ENCODE measurements at places on chromosomes 7 and 10. TPM values are rescaled to one million over a fixed set of nuclear protein-coding genes. Genes with fewer than 3 reads are reported as not detected.

- no peaks in the 10 kb centered on the region for H3K27me3 ChIP-seq
- H3K36me3 ChIP-seq: no peaks in the 10 kb centered on the region
- no peak for DNase-seq
- no peak overlapping the region for H3K4me3 ChIP-seq
- H3K4me1 ChIP-seq: no peaks in the 10 kb centered on the region
These were observed 96.4 kb downstream of the CREM start for GRCh38 chr10:35223016-35223415.

GRCh38 chr7:129210256-129210988 is 14.4 kb upstream of the AHCYL2 start:
- no peaks in the 10 kb centered on the region for H3K27me3 ChIP-seq
- H3K4me1 ChIP-seq: 0 out of 2 replicates have a peak, but pooled peaks cover 5% of the 10 kb centered on the region
- DNase-seq: peak; percentile 91
- H3K4me3 ChIP-seq: no peak overlapping the region

GRCh38 chr10:132121511-132121830 is 55.7 kb downstream of the JAKMIP3 start:
- peaks cover 5% of the 10 kb centered on the region for H3K4me1 ChIP-seq
- no peaks in the 10 kb centered on the region for H3K27me3 ChIP-seq
- H3K4me3 ChIP-seq: no peak overlapping the region
- no peak for DNase-seq

DNA sequence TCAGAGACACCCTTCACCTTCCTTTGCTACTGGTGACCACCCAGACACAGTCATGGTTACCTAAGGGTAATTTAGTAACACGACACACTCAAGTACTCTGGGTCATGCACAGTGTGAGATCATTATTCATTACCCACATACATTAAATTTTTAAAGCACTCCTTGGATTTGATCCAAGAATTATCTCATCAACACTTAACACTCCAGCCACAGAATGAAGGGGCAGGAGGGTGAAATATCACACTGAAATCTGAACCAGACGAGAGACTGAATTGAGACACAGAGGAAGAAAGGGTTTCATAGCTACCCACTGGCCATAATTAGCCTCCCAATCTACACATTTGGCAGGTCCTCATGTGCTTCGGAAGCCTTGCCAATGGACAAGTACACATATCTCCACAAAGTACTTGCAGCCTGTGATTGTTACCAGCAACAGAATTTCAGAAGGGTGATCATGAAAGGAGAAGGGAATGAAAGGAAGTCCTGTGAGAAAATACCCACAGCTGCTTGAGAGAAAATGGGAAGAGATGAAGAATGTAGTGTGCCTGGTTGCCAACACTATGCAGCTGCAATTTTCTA is 189.3 kb downstream of the POLR1F start:
- no peak overlapping the region for H3K27ac ChIP-seq
- H3K4me1 ChIP-seq: no peaks in the 10 kb centered on the region
- H3K36me3 ChIP-seq: no peaks in the 10 kb centered on the region
- no peak overlapping the region for H3K4me3 ChIP-seq
- no peaks in the 10 kb centered on the region for H3K27me3 ChIP-seq

GRCh38 chr7:2523461-2523936 is 3.9 kb downstream of the LFNG start:
- H3K36me3 ChIP-seq: peaks cover 5% of the 10 kb centered on the region
- peaks cover 12% of the 10 kb centered on the region for H3K27me3 ChIP-seq
- H3K4me1 ChIP-seq: peaks cover 41% of the 10 kb centered on the region
- peak; percentile 60 for DNase-seq
- peak overlapping the region; percentile 56 for H3K4me3 ChIP-seq
- peak overlapping the region; percentile 84 for H3K27ac ChIP-seq

GRCh38 chr10:76649723-76650127 is 987.9 kb downstream of the KCNMA1 start:
- H3K27me3 ChIP-seq: no peaks in the 10 kb centered on the region
- DNase-seq: no peak
- no peak overlapping the region for H3K27ac ChIP-seq
- peaks cover 14% of the 10 kb centered on the region for H3K4me1 ChIP-seq
- H3K4me3 ChIP-seq: no peak overlapping the region

GRCh38 chr10:132946311-132946710 is 3.9 kb upstream of the CFAP46 start:
- H3K36me3 ChIP-seq: no peaks in the 10 kb centered on the region
- peaks cover 3% of the 10 kb centered on the region for H3K27me3 ChIP-seq
- no peak overlapping the region for H3K4me3 ChIP-seq
- no peak for DNase-seq
- no peak overlapping the region for H3K27ac ChIP-seq

GRCh38 chr10:122290833-122291532 is 19.9 kb downstream of the BTBD16 start:
- H3K4me3 ChIP-seq: no peak overlapping the region
- no peaks in the 10 kb centered on the region for H3K27me3 ChIP-seq
- no peak for DNase-seq
- H3K27ac ChIP-seq: no peak overlapping the region
- H3K36me3 ChIP-seq: no peaks in the 10 kb centered on the region

DNA sequence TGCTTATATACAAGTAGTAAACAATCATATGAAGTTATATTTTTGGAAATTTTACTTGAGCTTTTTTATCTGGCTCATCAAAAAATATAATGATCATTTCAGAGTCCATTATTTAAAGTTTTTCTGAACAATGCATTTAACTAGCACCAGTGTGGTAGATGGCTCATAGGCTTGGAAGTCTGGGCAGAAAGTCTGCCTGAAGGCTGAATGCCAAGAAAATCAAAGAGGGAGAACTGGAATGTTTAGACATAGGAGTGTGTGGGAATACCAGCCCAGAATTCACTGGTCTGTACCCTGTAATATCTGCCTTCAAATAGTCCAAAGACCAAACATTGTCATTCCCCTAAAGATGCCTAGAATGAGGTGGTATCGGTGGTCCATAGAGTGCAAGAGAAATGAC is 40.3 kb upstream of the ANK3 start:
- H3K36me3 ChIP-seq: no peaks in the 10 kb centered on the region
- peaks cover 12% of the 10 kb centered on the region for H3K4me1 ChIP-seq
- H3K4me3 ChIP-seq: no peak overlapping the region
- H3K27ac ChIP-seq: no peak overlapping the region

GRCh38 chr10:133160826-133161471 is 930 bp downstream of the KNDC1 start:
- no peaks in the 10 kb centered on the region for H3K27me3 ChIP-seq
- H3K4me1 ChIP-seq: peaks cover 20% of the 10 kb centered on the region
- no peaks in the 10 kb centered on the region for H3K36me3 ChIP-seq
- no peak overlapping the region for H3K27ac ChIP-seq

DNA sequence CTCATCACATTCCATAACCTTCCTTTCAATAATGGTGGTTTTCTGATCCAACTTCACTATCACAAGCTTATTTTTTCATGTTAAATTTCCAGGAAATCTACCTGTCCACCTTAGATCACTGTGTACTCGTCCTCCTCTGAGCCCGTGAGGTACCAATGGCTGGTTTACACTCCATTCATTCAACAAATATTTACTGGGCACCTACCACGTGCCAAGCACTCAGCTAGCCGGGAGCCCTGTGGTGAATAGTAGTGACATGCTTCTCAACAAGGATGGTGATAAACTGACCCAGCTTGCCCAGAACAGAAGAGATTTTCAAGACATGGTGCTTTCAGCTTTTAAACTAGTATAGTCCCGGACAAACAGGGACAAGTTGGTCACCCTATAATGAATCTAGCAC is 98.2 kb downstream of the FAM204A start:
- H3K36me3 ChIP-seq: no peaks in the 10 kb centered on the region
- no peak overlapping the region for H3K4me3 ChIP-seq
- H3K27ac ChIP-seq: no peak overlapping the region
- H3K4me1 ChIP-seq: peaks cover 21% of the 10 kb centered on the region
- DNase-seq: no peak
- peaks cover 75% of the 10 kb centered on the region for H3K27me3 ChIP-seq

GRCh38 chr10:133359554-133359971 is 1.7 kb upstream of the FUOM start:
- peaks cover 22% of the 10 kb centered on the region for H3K36me3 ChIP-seq
- DNase-seq: no peak
- H3K27me3 ChIP-seq: peaks cover 12% of the 10 kb centered on the region
- H3K4me3 ChIP-seq: no peak overlapping the region
- H3K4me1 ChIP-seq: no peaks in the 10 kb centered on the region

DNA sequence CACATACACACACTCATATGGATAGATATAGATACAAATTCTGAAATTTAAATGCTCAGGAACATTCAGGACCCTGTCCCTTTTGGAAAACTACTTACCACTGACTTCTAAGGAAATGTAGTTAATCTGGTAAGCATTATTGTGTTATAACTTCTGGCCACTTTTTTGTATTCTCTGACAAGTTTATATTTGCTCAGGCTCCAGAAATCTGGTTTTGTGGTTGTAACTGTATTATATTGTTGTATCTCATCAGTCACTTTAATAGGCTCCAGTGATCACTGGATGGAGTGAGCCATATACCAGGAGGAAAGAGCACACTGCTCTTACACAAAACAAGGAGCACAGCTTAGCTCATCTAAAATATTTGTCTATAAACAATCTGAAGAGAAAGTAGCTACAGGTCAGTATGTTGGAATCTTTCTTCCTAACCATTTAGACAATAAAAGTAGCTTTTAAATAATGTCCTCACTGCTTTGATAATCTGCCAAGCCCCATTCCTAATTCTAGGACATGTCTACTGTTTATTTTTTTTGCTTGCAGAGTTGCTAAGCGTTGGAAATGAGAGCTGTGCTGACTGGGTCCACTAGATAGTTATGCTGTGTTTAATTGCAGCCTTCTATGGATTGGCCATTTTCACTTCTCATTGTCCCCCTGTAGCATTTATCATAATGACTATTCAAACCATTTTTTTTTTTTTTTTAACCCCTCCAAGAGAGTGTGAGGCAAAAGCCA is 43.8 kb downstream of the SMNDC1 start:
- no peaks in the 10 kb centered on the region for H3K27me3 ChIP-seq
- no peak overlapping the region for H3K4me3 ChIP-seq
- no peak for DNase-seq
- no peaks in the 10 kb centered on the region for H3K4me1 ChIP-seq
- no peak overlapping the region for H3K27ac ChIP-seq

GRCh38 chr10:106284802-106285587 is 879.5 kb downstream of the SORCS1 start:
- H3K27me3 ChIP-seq: no peaks in the 10 kb centered on the region
- 0 out of 2 replicates have a peak, but pooled peaks cover 5% of the 10 kb centered on the region for H3K36me3 ChIP-seq
- no peak overlapping the region for H3K27ac ChIP-seq
- no peak for DNase-seq
- peaks cover 16% of the 10 kb centered on the region for H3K4me1 ChIP-seq

DNA sequence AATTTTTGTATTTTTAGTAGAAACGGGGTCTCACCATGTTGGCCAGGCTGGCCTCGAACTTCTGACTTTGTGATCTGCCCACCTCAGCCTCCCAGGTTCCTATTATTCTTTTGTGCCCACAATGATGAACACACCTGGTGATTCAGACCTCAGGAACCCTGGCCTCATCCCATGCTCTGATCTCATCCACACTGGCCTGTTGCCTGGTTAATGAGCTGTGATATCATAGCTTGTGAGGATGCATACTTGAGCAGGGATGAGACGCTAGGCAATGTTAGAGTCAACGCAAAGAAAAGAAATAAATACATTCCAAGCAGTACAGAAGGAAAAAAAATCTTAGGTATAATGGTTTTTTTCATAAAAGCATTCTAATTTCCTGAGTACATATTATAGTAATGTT is 82.4 kb upstream of the RNF32 start:
- no peak overlapping the region for H3K27ac ChIP-seq
- H3K36me3 ChIP-seq: no peaks in the 10 kb centered on the region
- H3K27me3 ChIP-seq: no peaks in the 10 kb centered on the region
- H3K4me1 ChIP-seq: peaks cover 14% of the 10 kb centered on the region

GRCh38 chr7:123327661-123328060 is 127.9 kb upstream of the SLC13A1 start:
- peaks cover 16% of the 10 kb centered on the region for H3K4me1 ChIP-seq
- H3K36me3 ChIP-seq: peaks cover 18% of the 10 kb centered on the region
- no peak for DNase-seq
- H3K27ac ChIP-seq: no peak overlapping the region

DNA sequence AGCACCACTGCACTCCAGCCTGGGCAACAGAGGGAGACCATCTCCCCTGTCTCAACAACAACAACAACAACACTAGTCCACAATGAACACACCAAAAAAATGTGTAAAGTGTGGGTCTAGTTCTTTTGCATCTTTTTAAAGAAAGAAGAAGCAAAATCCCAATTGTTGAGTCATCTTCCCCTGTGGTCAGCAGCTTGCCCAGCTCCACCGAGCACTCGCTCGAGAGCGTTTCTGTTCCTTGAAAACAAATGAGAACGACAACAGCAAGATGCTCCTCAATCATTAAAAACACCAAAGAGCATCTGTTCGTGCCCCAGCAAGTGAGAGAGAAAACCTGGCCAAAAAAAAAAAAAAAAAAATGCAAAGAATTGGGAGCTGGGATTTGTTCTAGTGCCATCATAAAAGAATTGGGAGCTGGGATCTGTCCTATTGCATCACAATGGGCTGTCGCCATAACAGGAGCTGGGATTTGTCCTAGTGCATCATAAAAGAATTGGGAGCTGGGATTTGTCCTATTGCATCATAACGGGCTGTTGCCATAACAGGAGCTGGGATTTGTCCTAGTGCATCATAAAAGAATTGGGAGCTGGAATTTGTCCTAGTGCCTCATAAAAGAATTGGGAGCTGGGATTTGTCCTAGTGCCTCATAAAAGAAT is 118.1 kb downstream of the PTPRN2 start:
- no peak overlapping the region for H3K4me3 ChIP-seq
- DNase-seq: no peak
- H3K4me1 ChIP-seq: peaks cover 61% of the 10 kb centered on the region
- H3K27me3 ChIP-seq: no peaks in the 10 kb centered on the region

The LRRC17 gene
- 1.6 TPM for total RNA-seq

The TDRD1 gene
- total RNA-seq: 0.57 TPM

The MYOF gene
- total RNA-seq: 1.4 TPM

The GIMAP4 gene
- total RNA-seq: 0.28 TPM

The CYP2C19 gene
- total RNA-seq: 0.09 TPM

The ERVW-1 gene
- not detected for total RNA-seq

The LIPJ gene
- not detected for total RNA-seq

The XRCC2 gene
- 21.2 TPM for total RNA-seq

The CEP55 gene
- 15.8 TPM for total RNA-seq

The GNAT3 gene
- not detected for total RNA-seq

The TACR2 gene
- not detected for total RNA-seq

All from WTC11 (cell line).